ENCODE measurements at places on chromosomes 4 and X.

- no peak for DNase-seq
Measured at GRCh38 chr4:33494150-33494549, 2750.2 kb downstream of the ARAP2 start.

GRCh38 chrX:14194711-14195110 is 165.0 kb upstream of the GEMIN8 start:
- DNase-seq = no peak

DNA sequence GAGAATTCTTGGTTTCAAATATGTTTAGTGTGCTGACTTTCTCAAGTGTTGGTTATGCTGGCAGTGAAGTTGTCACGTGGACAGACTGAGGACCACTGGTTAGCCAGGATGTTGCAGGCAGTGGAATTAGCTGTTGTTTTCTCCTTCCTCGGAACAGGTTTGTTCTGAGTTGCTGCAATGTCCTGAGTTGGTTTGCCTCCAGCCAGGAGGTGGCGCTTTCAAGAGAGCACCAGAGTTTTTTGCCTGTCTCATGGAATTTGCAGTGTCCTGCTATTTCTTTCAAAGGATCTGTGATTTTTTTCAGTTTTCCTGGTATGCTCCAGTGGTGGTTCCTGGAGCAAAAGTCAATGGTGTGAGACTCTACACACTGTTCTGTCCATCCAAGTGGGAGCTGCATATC is 158.1 kb upstream of the CXorf66 start:
- no peak for DNase-seq

DNA sequence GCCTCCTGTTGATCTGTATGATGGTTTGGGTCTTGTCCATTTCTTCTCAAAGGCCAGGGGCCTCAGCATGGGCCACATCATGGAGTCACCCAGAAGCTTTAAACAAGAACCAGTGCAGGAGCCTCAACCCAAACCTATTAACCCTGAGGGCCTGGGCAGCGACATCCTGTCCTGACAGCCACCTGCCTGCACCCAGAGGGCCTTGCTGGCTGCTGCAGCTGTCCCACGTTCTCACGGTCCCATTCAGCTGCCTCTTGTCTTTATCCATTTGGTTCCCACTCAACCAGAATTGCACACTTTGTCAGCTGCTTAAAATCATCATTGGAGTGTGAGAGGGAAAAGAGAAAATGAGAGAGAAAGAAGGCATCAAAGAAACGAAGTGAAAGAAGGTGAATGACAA is 21.6 kb downstream of the C4orf50 start:
- DNase-seq = no peak

DNA sequence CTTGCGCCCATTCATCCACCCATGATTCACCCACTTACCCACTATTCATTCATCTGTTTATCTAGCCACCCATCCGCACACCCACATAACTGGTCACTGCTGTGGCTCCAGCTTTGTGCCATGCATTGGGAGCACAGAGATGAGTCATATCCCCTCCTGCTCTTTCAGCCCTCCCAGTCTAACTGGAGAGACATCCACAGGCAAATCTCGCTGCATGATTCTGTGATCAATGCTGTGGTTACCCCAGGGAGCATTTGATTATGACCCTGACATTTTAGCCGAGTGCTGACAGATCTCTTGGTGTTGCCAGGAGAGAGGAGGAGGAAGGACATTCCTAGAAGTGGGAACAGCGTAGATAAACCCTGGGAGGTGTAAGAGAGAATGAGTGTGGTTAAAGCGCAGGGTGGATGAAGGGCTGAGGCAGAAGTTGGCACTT is 10.4 kb upstream of the PORCN start:
- DNase-seq = peak; percentile 63

GRCh38 chrX:30918480-30918879 is 29.4 kb upstream of the TAB3 start:
- DNase-seq = no peak

DNA sequence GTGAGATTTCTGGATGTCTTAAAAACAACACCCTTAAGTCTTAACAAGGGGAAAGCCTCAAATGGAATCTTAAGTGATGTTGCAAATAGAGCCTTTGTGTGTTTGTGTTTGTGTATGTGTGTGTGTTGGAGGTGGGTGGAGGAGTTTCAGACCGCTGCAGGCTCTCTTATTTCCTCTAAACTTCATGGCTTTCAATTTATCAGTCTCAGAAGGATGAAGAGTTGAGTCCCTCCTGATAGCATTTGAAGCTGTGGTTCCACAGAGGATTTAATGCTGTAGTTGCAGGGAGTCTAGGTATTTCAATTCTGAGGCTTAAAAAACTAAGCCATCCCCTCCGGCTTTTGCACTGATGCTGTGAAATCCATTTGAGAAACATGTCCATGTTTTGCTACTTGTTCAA is 4.3 kb upstream of the AGA start:
- no peak for DNase-seq

GRCh38 chrX:133645977-133646718 is 230.9 kb upstream of the GPC4 start:
- peak; percentile 79 for DNase-seq

GRCh38 chr4:156477636-156478035 is 494.0 kb downstream of the PDGFC start:
- DNase-seq = no peak

GRCh38 chrX:124455966-124456365 is 109.6 kb downstream of the SH2D1A start:
- no peak for DNase-seq

DNA sequence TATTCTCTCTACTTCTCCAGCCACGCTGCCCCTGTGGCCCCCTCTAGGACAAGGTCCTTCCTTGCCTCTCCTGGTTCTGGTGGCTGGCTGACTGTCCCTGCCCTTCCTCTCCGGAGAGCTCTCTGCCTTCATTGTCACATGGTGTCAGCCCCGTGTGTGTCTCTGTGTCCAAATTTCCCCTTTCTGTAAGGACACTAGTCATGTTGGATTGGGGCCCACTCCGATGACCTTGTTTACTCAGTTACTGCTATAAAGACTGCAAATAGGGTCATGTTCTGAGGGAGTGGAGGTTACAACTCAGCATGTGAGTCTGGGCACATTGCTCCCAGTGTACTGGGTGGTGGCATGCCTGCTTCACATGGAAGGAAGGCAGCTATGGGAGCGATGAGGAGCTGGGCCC is 129.5 kb upstream of the PSAPL1 start:
- no peak for DNase-seq

- DNase-seq = no peak
Measured at GRCh38 chrX:138872537-138872936, 161.0 kb upstream of the FGF13 start.

- DNase-seq = no peak
Measured at GRCh38 chr4:25367004-25367621, 9.9 kb upstream of the ANAPC4 start.

- no peak for DNase-seq
Measured at GRCh38 chrX:64427281-64427680, 32.0 kb upstream of the MTMR8 start.

GRCh38 chrX:46912098-46912602 is at the start of gene JADE3:
JADE3 (plus strand) TSS chrX:46912421; CDS start chrX:46984895, 72,474 bp downstream.
- DNase-seq = peak; percentile 41

DNA sequence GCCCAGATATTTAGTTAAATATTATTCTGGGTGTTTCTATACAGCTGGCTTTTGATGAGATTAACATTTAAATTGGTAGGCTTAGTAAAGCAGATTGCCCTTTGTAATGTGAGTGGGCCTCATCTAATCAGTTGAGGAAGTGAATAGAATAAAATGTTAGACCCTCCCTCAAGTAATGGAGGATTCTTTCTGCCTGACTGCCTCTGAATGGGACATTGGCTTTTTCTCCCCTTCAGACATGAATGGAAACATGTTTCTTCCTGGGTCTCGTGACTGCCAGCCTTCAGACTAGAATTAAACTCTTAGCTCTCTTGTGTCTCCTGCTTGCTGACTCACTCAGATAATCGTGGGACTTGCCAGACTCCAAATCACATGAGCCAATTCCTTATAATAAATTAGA is 266.7 kb downstream of the INPP4B start:
- no peak for DNase-seq

DNA sequence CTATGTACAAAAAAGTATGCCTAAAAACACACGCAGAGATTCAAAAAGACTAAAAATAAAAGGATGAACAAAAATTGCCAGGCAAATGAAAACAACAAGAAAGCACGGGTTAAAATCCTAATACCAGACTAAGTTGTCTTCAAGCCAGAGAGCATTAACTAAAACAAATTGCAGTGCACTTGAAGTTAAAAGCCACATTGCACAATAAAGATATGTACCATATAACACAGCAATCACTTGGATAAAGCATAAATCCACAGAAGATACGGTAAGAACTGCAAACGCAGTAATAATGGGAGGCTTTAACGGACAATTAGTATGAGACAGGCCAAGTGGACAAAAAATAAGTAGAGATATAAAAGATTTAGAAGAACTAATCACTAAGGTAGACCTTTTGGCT is 14.9 kb downstream of the CCDC158 start:
- no peak for DNase-seq

DNA sequence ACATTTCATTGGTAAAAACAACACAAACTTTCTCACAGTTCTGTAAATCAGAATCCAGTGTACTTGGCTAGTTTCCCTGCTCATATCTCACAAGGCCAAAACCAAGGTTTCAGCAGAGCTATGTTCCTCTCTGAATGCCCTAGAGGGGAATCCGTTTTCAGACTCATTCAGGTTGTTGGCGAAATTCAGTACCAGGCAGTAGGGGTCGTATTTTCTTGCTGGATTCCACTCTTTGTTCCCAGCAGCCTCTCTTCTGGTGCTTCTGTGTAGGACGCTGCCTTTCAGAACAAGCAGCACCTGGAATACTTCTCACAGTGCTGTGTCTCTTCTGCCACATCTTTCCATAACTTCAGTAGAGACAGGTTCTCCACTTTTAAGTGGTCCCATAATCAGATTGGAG is 351.9 kb downstream of the PCDH18 start:
- DNase-seq = no peak

DNA sequence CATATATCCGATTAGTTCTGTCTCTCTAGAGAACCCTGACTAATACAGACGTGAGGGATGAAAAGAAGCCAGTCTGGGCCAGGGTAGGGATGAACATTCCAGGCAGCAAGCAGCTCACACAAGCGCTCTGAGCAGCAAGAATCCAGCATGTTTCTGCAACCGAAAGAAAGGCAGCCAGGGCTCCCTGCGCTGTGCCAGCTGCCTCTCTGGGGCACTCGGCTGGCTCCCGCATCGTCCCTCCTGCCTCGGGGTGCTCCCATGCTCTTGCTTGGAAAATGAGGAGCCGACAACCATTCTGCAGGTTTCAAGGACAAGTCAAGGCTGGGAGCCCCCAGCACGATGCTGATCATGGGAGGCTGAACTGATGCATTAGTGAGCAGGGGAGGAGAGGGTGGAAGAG is 7.0 kb downstream of the JAKMIP1 start:
- no peak for DNase-seq

DNA sequence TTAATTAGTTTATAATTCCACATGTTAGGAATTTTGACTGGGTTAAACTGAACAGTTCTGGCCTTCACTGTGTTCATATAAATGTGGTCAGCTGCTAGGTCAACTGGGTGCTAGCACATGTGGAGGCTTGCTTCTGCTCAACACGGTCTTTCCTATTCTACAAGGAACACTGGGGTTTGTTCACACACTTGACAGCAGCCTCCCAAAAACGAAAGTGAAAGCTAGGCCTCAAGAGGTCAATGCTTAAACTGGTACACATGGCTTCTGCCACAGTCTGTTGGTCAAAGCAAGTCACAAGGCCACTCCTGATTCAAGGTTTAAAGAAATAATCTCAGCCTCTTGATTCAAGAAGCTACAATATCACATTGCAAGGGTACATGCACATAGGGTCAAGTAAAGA is 126.5 kb downstream of the QDPR start:
- DNase-seq = no peak

- no peak for DNase-seq
Measured at GRCh38 chr4:29058531-29058930, 1661.6 kb upstream of the PCDH7 start.

- DNase-seq = no peak
Measured at GRCh38 chrX:108270739-108271396, 167.4 kb downstream of the COL4A6 start.

DNA sequence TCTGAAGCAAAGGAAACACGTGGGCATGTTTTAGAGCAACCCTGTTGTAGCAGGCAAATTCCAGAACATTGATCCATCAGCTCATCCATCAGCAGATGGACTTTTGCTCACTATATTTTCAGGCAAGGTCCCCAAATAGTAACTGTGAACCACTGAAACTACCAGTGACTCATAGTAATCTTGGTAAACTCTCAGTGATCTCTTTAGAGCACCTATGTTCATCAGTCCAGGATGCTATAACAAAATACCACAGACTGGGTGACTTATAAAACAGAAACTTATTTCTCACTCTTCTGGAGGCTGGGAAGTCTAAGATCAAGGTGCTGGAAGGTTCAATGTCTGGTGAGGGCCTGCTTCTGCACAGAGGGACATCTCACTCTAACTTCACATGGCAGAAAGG is 28.9 kb upstream of the BTC start:
- no peak for DNase-seq

DNA sequence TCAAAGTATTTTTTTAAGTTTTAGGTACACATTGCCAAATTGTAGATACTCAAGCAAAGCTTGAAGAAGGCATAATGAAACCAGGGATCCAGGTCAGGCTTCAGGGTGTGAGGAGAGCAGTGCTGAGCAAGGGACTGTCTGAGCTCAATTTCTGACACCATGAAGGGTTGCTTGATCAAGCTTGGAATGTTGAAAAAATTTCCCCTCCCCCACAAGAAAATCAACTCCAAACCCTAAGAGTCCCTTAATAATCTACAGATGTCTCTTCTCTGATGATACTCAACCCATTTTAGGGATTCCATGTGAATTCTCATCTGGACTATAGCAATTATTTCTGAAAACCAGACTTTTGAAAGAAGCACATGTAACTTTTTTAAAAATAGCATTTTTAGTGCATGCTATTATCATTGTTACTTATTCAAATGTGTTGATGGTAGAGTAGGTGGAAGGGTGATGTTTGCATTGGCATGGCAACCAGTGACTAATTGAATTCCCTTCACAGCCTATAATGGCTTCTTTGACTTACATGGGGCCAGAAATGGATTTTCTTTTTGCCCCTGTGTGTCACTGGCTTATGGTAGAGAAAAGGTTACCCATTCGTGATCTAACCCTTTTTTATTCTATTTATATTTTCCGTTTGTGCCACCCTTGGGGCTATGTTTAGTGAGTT is 252.0 kb downstream of the FBXW7 start:
- peak; percentile 37 for DNase-seq

GRCh38 chr4:143391895-143392294 is 55.2 kb downstream of the GAB1 start:
- no peak for DNase-seq

GRCh38 chr4:55029321-55029720 is 96.1 kb downstream of the KDR start:
- DNase-seq = no peak

- DNase-seq = no peak
Measured at GRCh38 chrX:123157586-123157985, 26.5 kb upstream of the GRIA3 start.

GRCh38 chrX:14409341-14409740 is 120.0 kb upstream of the GLRA2 start:
- peak; percentile 13 for DNase-seq

- DNase-seq = no peak
Measured at GRCh38 chr4:156312261-156312847, 358.7 kb upstream of the CTSO start.
